Germinal center (tissue), 1 donor: ENCODE measurements at places on chromosomes 13 and 19.

- DNase-seq: no peak
Observed at GRCh38 chr13:95516492-95516891, 36.0 kb upstream of the CLDN10 start.

- no peak for DNase-seq
Observed at GRCh38 chr13:20389696-20390525, 135.7 kb downstream of the CRYL1 start.

DNA sequence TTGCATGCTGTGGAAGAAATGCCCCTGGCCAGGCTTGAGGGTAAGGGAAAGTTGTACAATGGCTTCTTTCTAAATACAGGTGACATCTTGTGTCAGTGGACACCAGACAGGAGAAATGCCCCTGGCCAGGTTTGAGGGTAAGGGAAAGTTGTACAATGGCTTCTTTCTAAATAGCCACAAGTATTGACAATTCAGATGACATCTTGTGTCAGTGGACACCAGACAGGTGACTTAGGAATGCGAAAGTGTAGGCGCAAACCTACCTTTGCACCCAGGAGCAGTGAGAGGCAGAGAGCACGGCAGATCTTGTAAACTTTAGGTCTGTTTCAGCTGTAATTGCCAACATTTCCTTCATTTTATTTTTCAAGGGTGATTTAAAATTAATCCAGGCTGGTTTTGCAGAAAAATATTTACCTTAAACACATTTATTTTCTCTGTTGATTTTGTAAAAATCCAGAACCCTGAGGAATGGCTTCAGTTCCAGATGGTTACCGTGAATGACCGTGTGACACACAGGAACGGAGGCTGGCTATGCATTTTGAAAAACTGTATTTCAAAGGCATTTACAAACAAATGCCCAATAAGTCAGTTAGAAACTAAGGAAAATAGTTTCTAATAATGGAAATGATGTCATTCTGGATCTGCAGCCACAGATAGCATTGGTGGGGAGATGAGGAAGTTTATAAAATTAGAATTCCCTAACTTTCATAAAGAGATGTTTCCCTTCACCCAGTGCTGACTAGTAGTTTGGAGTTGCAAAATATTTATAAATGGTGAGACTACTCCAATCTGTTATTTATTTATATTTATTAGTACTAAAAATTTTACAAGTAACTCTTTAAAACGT is 34.9 kb downstream of the TNFSF13B start:
- no peak for DNase-seq

DNA sequence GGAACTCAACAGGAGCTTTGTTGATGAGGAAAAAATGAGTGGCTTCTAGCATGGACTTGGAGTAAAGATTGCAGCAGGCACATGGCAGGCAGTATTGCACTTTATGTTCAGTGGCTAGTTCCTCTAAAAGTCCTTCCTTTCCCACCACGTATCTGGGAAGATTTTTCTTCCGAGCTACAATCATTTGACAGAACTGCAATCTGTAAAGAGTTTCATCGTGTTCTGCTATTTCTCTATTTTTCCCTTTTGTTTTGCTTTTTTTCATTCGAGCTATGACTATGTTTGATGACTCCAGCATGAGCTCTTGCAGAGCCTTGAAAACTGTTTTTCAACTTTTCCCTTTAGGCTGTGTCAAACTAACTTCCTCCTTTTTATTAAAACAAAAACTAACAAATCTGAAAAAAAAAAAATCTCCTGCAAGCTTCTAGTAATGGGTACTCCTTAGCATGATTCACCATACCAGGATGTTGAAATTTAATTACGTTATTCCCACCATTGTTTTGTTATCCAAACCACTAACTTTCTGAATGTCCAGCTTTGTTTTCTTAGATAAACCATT is 12.3 kb downstream of the CLDN10 start:
- DNase-seq: no peak

DNA sequence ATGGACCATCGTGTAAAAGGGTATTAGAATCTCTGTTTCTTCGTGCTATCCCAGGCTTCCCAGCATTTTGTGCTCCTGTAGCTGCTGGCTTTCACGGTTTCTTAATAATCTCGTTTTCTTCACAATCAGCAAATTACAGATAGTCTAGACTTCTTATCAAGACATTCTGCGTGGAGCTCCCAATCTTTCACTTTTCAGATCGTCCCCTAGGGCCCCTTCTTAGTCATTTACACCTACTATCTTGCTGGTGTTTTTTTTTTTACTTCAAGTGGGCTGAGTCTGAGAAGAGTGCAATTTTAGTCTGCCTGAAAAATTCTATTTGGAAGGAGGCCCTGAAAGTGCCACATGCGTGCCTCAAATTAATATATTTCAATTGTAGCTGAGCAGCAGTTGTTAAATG is 275.1 kb downstream of the SHISA2 start:
- no peak for DNase-seq
